ENCODE measurements at places on chromosomes 12 and 14.

- DNase-seq, result no peak
Observed at GRCh38 chr12:65822732-65823512, 1.4 kb upstream of the HMGA2 start.

- no peak for DNase-seq
Observed at GRCh38 chr14:88612981-88613380, 50.1 kb downstream of the ZC3H14 start.

DNA sequence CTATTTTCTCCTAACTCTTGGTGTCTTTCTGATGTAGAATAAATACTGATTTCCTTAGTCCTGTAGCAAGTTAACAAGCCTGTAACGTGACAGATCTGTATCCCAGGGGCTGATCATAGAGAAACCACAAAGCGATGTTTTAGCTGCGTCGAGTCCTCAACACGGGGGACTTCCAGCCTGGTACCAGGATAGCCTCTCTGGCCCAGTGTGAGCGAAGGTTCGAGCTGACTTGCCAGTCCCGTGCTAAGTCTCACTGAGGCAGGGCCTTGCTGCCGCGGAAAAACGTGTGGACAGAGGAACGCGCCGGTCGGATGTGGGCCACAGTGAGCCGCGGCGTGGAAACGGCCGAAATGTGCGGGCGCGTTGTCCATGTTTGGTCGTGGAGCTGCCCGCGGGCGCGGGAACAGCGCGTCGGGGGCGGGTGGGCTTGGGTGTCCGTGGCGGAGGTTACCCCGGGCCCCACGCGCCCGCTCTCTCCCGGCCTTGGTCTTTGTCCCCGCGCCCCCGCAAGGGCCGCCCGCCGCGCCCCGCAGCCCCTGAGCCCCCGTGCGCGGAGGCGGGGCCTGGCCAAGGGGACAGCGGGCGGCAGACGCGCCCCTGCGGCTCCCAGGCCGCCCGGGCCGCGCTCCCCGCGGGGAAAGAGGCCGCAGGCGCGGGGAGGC, 531 bp upstream of the EML1 start:
- DNase-seq, result no peak

GRCh38 chr14:86619726-86620125, 1089.8 kb downstream of the FLRT2 start:
- DNase-seq, result no peak

- DNase-seq, result no peak
Observed at GRCh38 chr12:6163416-6164060, 36.7 kb upstream of the CD9 start.

DNA sequence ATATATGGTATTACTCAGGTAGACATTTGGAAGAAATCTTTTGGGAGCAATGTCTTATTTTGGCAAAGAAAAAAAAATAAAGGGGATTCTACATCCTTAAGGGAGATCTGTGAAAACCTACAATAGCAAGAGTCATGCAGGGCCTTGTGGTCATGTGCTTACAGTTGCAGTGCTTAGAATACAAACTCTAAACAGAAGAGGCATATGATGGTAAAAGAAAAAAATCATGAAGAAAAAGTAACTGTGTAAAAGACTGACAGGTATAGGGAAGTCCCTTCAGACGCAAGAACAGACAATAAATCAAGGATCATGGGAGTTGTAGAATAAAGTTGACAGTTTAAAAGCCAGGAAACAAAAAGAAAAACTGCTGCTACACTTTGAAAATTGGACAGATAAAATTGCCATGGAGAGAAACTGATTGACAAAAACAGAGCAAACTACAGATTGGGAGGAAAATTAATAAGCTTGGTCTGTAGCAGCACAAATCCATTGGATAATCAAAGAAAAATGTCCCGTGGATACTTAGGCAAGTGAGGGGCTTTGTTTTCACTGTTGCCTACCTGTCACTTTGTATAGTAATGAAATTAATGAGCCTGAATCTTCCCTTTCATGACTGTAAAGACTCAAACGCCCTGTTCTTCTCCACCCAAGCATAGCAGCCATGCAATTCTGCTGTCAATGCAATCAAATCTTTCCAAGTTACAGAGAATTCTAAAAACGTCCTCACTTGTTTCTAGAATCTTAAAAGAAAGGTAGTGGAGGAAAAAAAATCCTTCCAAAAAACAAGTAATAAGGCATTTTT, 402.0 kb downstream of the SYT1 start:
- DNase-seq, result no peak

DNA sequence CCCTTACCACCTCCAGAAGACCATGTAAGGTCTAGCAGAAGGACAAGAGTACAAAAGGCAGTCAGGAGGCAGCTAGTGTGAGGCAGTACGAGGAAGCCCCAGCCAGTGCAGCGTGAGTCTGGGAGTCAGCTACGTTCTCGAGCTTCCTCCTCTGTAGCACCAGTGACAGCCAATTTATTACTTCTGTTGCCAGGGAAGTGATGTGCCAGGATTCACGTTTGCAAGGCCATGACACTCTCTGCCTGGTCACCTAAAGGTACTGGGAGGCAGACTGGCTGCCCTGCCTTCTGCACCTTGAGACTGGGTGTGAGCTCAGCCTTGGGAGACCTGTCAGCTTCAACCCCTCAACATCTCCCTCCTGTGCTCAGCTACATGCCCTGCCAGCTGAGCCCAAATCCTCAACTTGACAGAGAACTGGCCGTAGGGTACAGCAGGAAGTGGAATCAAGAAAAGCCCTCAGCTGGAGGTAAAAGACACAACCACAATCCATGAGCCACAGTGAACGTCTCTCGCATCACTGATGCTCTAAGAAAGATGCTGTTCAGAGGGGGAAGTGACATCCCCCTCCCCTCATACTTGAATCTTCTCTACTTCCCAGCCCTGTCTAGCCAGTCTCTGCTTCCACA, 182.5 kb upstream of the RGS6 start:
- no peak for DNase-seq

- no peak for DNase-seq
Observed at GRCh38 chr14:58746701-58747100, 108.9 kb downstream of the DACT1 start.

DNA sequence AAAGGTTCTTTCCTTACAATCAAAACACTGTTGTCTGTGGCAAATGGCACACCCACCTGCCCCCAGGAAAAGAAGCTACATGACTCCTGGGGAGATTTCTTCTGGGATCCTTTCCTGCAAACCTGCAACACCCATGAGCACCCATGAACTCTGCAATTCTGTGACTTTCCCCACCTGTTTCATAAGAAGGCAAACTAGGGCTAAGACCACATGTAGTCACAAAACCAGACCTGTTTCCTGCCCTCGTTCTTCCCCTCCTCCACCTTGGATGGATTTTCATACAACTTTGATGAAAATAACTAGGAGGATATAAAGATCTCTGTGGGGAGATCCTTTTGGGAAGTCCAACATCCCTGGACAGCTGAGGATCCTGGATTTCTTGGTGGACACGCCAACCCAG, 1084.7 kb downstream of the BCL11B start:
- no peak for DNase-seq

GRCh38 chr12:17352164-17352563, 737.8 kb downstream of the RERGL start:
- no peak for DNase-seq

DNA sequence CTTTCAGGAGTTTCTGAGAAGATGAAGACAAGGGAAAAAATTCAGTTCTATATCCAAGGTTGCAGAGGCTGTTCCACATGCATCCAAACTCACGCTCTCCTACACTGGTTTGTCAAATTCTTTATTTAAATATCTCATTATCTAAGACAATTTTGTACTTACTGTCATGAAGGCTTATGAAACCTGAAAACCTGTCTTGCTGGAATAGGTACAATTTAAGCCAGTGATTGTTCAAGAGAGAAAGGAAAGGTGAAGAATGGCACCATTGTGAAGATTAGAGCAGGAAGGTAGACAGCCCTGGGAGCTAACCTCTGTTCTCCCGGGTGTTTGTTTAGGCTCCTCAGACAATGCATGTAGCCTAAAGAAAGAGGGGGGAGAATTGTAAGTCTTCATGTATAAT, 315.1 kb upstream of the PRKD1 start:
- DNase-seq, result no peak

DNA sequence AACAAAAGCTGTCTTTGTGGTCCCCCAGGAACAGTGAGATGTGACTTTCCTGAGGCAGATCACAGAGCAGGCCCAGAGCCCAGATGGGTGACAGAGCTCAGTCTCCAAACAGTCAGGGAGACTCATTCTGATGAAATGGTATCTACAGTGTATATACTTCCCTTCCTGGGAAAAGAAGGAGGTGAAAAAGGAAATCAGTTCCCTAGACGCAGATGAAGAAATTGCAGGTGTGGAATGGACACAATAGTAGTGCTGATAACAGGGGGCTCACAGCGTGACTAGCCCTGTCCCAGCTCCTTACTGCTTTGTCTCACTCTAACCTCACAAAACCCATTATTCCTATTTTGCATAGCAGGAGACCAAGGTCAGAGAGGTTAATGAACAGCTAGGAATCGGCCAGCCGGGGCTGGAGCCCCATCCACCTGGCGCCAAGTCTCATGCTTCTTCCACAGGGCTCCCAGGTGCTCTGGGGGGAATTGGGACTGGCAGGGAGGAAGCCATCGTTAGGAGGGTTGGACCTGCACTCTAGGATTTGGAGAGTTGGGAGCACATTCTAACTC, 11.9 kb downstream of the KCNH3 start:
- DNase-seq, result no peak

GRCh38 chr12:84691266-84691665, 221.3 kb downstream of the SLC6A15 start:
- no peak for DNase-seq

GRCh38 chr12:96236221-96236822, 42.1 kb downstream of the ELK3 start:
- DNase-seq, result no peak

DNA sequence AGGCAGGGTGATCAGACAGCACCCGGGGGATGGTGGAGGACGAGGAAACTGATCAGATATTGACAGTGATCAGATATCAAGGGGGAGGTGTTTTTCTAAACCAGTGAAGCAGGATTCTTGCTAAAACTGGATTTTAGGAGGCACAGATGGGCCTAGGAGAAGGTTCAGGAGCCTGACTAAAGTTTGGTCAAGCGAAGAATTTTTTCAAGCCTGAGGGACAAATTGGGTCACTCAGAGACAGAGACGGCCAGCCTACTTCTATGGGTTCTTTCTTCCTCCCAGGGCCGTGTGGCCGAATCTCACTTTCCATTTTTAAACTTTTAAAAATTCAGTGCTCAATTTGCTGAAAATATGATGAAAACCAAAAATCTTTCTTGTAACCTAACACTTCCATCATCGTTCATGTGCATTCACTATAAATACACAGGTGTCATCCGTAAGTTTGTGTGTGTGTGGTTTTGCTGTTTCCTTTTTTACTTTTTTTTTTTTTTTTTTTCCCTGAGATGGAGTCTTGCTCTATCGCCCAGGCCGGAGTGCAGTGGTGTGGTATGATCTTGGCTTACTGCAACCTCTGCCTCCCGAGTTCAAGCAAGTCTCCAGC, 68.5 kb downstream of the RIN3 start:
- no peak for DNase-seq

- no peak for DNase-seq
Observed at GRCh38 chr14:23639891-23640523, 3.8 kb downstream of the DHRS2 start.

GRCh38 chr14:105203057-105203531, 22.0 kb upstream of the NUDT14 start:
- DNase-seq, result peak; percentile 77

DNA sequence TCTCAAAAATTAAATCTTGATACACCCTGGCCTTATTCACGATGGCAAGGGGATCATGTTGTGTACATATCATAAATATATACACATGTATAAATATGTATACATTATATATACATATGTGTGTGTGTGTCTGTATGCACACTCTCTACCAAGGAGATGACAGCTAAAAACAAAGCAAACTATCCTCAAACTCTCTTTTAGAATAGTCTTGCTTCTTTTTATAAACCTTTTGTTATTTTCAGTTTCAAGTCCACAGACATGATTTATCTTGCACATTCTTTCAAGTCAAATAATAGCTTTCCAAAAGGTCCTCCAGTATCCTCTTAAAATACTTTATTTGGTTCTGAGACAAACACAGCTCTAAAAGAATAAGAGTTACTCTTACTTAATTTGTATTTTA, 8.4 kb downstream of the ANO6 start:
- no peak for DNase-seq

- no peak for DNase-seq
Observed at GRCh38 chr12:1332327-1332726, 262.1 kb downstream of the FBXL14 start.

DNA sequence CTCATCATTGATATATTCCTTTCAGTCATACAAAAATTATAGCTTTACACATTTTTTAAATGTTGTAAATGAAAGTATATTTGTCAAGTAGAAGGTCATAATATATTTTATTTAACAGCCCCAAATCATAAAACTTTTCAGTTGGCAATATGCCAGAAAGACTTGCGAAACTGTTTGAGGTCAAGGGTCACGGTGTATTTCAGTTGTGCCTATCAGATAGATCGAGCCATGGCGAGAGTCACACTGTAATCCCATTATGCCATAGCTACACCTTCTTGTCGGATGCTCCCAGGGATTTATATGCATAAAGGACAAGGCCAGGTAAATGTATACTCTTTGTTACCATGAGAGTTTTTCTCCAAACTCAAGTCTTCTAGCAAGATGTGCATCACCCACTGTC, 26.7 kb upstream of the G2E3 start:
- no peak for DNase-seq

- DNase-seq, result no peak
Observed at GRCh38 chr14:46686652-46687051, 35.1 kb upstream of the RPL10L start.

GRCh38 chr14:35963209-35963608, 137.1 kb downstream of the BRMS1L start:
- DNase-seq, result no peak

DNA sequence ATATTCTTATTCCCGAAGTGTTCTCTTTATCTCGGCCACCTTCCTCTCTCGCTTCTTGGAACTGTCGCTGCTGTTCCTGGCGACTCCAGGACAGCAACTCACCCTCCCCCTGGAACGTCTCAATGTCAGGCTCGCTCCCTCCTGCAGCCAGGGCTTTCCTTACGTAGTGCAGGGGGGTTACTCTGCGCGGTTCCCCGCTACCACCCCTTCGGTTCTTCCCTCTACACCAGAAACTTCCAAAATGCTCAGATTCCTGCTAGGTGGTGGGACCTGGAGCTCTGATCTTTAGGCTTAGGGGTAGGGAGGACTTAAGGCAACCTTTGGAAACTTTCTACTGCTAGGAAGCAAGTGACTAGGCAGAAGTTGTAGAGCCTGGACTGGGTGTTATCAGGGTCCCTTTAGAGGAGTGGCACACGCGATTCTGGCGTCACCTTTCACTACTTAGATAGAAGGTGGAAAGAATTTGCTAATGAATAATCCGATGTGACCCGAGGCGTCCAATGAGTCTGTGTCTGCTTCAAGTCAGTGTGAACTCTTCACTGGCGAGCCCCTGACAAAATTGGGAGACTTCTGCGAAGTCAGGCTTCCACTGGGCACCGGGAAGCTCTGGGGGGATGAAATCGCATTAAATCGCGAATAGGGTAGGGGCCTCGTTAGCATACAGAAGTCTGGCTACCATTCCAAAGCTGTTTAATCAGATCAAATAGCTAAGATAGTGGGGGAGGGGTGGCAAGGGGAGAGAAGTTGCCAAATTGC, 900 bp upstream of the DPF3 start:
- peak; percentile 9 for DNase-seq

DNA sequence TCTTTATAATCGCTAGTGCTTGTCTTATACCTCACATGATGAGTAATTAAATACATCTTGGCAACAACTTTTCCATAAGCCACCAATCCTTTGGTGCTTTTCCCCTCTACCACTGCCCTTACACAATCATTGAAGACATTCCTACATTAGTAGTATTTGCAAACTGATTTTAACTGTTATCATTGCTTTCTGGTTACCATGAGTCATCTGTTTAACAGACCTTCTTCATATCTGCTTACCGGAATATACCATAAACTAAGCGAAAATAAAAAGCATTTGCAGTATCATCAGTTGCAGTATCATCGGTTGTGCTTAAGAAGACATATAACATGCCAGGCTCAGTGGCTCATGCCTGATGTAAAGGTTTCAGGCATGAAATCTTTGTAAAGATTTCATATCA, 54.8 kb upstream of the PLEKHA5 start:
- no peak for DNase-seq
